ENCODE measurements at places on chromosomes 5 and 9.
A peak's percentile ranks its signal among the peaks of the same experiment; 100 is the strongest.

GRCh38 chr5:1652873-1653697, 129.3 kb upstream of the LPCAT1 start:
- no peak for DNase-seq

DNA sequence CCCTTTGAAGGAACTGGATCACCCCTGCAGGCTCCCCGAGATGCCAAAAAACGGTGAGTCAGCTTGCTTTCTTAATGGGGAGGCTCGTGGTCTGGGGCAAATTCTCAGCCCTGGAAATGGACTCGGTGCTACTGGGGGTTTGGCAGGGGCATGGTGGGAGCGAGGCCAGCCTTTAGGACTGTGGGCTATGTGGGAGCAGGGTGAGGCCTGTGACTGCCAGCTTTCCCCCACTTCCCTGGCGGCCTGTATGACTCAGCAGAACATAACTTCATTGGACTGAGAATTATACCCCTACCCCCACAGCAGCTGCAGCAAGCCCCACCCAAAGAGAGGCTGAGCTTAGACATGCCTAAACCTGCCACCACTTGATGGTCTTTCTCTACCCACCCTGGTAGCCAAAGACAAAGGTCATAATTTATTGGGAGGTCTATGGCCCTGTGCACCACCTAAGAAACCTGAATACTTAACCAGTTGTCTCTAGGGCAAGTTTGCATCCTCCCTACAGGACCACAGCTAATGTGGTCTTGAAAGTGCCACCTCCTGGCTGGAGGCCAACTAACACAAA, 325.3 kb downstream of the TLE1 start:
- DNase-seq, result no peak

GRCh38 chr5:173888473-173889131, 453 bp downstream of the CPEB4 start:
- DNase-seq, result no peak

GRCh38 chr9:12814877-12815237, 40.0 kb downstream of the LURAP1L start:
- DNase-seq, result no peak

GRCh38 chr5:23330726-23331125, 176.7 kb upstream of the PRDM9 start:
- DNase-seq, result no peak

DNA sequence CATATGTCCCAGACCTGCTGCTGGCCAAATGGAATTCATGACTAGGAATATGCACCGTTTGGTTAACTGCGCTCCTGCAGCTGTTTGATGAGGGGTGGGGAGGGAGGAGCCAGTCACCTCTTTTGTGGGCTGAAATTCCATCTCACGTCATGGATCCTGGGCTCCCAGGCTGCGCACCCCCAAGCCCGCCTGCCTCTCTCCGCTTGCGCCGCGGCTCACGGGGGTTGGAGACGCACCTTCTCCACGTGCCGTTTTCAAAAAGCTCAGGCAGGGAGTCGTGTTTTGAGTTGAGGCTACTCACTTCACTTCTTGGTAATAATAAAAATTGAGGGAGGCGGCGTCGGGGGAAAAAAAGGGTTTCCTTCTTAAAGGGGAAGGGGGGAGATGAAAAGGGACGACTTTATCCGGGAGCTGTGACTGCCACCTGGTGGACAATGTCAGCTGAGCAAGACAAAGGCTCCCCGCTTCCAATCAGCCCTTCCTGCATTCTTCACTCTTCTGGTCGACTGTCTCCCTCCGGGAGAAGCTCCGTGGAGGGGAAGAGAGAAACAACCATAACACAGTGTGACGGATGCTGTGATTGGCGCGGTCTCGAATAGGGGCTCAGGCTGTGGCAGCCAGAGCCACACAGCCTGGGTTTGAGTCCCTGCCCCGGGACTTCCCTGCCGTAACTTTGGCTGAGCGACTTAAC, 15.9 kb upstream of the C5orf47 start:
- peak; percentile 89 for DNase-seq

DNA sequence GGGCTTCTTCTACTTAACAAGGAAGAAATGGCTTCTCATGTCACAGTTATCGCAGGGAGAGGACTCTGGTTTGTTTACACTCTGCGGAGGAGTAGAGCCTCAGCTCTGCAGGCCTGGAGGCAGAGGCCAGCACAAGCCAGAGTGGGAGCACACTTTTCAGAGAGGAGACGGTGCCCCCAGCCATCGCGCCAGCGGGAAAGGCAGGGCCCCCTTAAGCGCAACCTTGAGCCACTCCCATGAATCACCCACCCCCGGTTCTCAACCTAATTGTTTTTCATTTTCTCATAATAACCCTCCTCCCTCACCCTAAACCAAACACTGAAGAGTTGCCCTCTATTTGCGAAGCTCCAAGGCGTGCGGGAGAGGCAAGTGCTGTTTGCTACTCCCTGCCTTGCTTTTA, 208.4 kb upstream of the TBCA start:
- no peak for DNase-seq

DNA sequence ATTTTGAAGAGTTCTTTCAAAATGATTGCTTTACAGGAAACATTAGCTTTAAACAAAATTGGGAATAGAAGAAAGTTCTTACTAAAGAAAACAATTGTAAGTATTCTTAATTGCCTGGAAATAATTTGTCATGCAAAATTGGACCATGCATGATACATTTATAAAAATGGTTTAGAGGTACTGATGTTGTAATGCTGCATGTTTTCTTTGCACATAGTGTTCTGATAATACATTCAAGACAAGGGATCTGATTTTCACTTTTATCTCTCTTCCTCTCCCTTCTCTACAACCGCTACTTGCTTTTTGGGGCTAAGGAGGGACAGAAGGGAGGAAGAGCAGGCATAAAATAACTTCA, 211.6 kb upstream of the MPDZ start:
- no peak for DNase-seq

- DNase-seq, result no peak
Observed at GRCh38 chr5:179648410-179648809, 24.9 kb upstream of the HNRNPH1 start.

- DNase-seq, result no peak
Observed at GRCh38 chr5:79464695-79465332, 49.1 kb downstream of the HOMER1 start.

DNA sequence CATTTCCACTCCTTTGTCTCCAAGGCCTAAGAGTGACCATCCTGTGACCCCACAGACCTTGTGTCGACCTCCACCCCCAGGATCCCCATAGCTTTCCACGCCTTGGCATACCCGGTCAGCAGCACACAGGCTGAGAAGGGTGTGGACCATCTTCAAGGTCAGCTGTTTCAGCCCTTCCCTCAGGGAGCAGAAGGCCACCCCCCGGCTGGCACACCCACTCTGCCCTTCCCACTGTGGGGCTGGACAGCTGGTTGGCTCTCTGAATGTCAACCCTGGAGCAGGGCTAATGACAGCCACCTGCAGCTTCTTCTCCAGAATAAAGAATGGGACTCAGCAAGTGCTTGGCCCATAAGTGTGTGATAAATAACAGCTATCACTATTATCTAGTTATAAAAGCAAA, 93.1 kb downstream of the OLFM1 start:
- DNase-seq, result no peak

Data from suprapubic skin (tissue), 4 donors.